ENCODE measurements at places on chromosomes 3 and 15. TPM values are rescaled to one million over a fixed set of nuclear protein-coding genes. Genes with fewer than 3 reads are reported as not detected.
A peak's percentile ranks its signal among the peaks of the same experiment; 100 is the strongest.

DNA sequence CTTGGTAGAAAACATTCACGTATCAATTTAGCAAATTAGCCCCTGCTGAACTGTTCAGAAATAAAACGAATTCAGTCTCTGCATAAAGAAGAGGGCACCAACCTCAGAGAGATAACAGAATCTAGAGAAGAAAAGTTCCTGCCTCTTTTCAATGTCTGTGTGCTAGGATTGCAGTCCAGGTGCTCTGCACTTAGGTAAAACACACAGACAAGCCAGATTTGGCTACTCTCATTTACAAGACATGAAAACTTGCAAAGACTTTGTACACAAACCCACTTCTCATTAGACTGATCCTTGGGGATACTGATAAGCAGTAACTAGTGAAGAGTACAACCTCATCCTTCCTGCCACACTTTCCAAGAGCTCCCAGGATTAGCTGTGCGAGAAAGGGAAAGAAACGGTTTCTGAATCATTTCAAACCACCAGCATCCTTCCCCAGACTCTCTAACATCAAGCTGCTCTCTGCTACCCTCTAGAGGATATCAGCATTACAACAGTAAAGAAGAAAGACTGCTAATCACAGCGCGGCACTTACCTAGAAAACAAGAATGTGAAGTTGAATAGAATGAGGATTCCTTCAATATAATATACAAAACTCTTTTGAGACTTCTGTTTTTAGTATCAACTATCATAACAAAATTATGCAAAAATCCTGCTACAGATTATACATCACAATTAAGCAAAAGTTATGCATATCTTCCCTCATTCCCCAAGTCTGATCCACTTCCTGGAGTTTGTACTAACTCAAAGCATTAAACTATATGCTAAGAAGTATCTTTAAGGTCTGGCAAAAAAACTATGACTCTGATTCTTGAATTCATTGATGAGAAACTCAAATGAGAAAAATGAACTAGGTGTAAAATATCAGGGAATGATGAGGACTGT lies 306.4 kb downstream of the MAGI1 start:
- H3K4me1 ChIP-seq: peaks cover 34% of the 10 kb centered on the region
- H3K36me3 ChIP-seq: no peaks in the 10 kb centered on the region
- H3K27ac ChIP-seq: no peak overlapping the region
- no peaks in the 10 kb centered on the region for H3K27me3 ChIP-seq
- DNase-seq: no peak
- no peak overlapping the region for H3K4me3 ChIP-seq

DNA sequence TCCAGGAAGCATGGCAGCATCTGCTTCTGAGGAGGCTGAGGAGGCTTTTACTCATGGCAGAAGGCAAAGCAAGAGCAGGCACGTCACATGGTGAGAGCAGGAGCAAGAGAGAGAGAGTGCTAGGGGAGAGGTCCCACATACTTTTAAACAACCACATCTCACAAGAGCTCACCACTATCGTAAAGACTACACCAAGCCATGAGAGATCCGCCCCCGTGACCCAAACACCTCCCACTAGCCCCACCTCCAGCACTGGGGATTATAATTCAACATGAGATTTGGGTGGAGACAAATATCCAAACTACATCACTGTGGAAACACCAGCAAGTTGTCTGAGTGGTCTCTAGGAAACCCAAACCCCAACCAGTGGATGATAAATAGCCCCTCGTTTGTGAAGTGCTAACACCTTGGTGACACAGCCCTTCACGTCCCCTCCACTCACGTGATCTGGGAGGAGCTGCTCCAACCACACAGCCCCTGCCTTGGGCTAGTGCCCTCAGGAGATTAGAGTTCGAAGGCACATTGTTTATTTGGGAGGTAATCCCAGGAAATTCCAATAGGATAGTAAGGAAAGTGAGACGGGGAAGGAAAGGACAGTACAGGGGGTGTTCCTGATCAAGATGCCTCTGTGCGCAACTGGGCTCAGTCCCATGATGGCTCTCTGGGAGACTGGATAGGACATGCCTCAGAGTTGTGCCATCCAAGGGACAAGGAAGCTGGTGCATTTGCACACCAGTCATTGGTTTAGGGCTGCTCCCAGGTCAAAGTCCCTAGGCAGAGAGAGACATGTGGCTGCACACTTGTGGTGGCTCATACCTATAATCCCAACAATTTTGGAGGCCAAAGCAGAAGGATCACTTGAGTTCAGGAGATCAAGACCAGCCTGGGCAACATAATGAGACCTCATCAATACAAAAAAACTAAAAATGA lies 80.6 kb upstream of the CTNNB1 start:
- H3K4me3 ChIP-seq: no peak overlapping the region
- H3K36me3 ChIP-seq: no peaks in the 10 kb centered on the region
- no peak for DNase-seq
- no peaks in the 10 kb centered on the region for H3K27me3 ChIP-seq

DNA sequence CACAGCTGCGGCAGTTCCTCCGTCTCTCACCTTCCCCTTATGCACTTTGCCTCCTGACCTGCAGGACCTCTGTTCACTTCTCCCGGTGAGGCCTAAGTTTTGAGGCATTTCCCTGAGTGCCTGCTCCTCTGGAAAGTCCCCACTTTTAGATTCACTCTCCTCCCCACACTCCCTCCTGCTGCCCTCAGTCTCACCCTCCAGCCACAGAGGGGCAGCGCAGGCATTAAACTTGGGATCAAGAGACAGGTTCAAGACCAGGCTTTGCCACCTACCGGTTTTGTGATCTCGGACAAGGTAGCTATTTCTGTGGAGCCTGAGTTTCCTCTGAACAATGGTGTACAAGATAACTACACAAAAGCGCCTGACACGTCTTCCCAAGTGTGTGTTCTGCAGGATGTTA lies 19.4 kb downstream of the SLC6A11 start:
- H3K4me1 ChIP-seq: no peaks in the 10 kb centered on the region
- H3K27me3 ChIP-seq: peaks cover 61% of the 10 kb centered on the region
- no peak overlapping the region for H3K27ac ChIP-seq
- no peak overlapping the region for H3K4me3 ChIP-seq

DNA sequence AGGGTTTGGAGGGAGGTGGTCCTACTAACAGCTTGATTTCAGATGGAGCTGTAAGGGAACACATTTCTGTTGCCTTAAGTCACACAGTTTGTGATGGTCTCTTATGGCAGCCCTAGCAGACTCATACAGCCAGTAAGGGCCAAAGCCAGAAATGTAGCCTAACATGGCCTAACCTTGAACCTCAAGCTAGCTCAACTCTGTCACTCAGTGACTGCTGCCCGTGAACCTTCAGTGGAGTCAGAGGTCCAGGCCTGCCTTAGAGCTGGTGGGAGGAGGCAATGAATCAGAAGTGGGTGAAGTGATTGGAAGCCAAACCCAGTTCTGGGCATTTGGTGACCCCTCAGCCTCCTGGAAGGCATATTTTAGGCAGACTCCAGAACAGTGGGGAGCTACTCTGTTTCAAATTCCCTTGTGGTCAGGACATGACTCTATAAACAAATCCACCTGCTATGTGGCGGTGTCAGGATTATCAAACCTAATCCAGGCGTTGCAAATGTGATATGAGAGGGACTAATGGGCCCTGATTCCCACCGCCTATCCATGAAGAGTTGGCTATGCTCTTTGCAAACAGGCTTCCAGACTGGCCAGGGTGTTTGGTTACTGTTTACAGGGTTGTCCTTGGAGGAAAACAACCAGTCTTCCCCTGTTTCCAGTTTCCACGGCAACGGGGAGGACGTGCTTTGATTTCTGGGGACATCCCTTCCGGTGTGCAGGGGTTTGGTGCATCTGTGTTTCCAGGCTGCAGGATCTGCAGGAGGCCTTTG lies 105.9 kb upstream of the AGBL1 start:
- no peaks in the 10 kb centered on the region for H3K27me3 ChIP-seq
- H3K4me1 ChIP-seq: no peaks in the 10 kb centered on the region

- H3K27ac ChIP-seq: no peak overlapping the region
- H3K36me3 ChIP-seq: peaks cover 8% of the 10 kb centered on the region
Observed at GRCh38 chr3:147387291-147387884, 19.0 kb downstream of the ZIC4 start.

- no peaks in the 10 kb centered on the region for H3K36me3 ChIP-seq
- no peak overlapping the region for H3K27ac ChIP-seq
- no peaks in the 10 kb centered on the region for H3K27me3 ChIP-seq
Observed at GRCh38 chr15:92772626-92773244, 117.2 kb upstream of the FAM174B start.

- no peak for DNase-seq
- no peaks in the 10 kb centered on the region for H3K36me3 ChIP-seq
- H3K4me1 ChIP-seq: peaks cover 7% of the 10 kb centered on the region
- H3K27me3 ChIP-seq: peaks cover 5% of the 10 kb centered on the region
- no peak overlapping the region for H3K27ac ChIP-seq
Observed at GRCh38 chr3:120852412-120852811, 55.6 kb upstream of the STXBP5L start.

GRCh38 chr3:195583831-195584542 lies at the start of gene APOD:
APOD (minus strand) TSS chr3:195583940; CDS start chr3:195579461, 4,479 bp downstream.
- no peaks in the 10 kb centered on the region for H3K27me3 ChIP-seq
- peak within 1 kb of the TSS; percentile 13 for H3K4me3 ChIP-seq
- peak within 1 kb of the TSS; percentile 56 for H3K27ac ChIP-seq
- H3K4me1 ChIP-seq: peaks cover 39% of the 10 kb centered on the region
- H3K36me3 ChIP-seq: no peaks in the 10 kb centered on the region

GRCh38 chr3:172541945-172542488 lies 18.8 kb upstream of the TNFSF10 start:
- DNase-seq: no peak
- peaks cover 5% of the 10 kb centered on the region for H3K4me1 ChIP-seq
- H3K27me3 ChIP-seq: no peaks in the 10 kb centered on the region
- H3K27ac ChIP-seq: no peak overlapping the region

Gene SPG11
- total RNA-seq: 45.4 TPM

- DNase-seq: no peak
- no peaks in the 10 kb centered on the region for H3K27me3 ChIP-seq
Observed at GRCh38 chr15:25900901-25901300, 37.8 kb upstream of the ATP10A start.
